ENCODE measurements at places on chromosomes 5 and 9.

DNA sequence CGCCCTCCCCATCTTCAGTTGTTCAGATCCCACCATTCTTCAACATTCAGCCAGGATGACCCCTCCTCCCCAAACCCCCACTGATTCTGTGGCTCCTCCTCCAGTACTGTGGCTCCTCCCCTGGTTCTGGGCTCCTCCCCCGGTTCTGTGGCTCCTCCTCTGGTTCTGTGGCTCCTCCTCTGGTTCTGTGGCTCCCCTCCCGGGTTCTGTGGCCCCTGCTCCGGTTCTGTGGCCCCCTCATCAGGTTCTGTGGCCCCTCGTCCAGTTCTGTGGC, 32.8 kb downstream of the C5orf15 start:
- DNase-seq = no peak

GRCh38 chr9:99183616-99184015, 38.1 kb downstream of the ALG2 start:
- no peak for DNase-seq

- no peak for DNase-seq
These were observed 12.8 kb downstream of the COL23A1 start for GRCh38 chr5:178577376-178577839.

GRCh38 chr9:127614961-127615360, 2.9 kb downstream of the STXBP1 start:
- DNase-seq = no peak

- DNase-seq = peak; percentile 60
These were observed 60.8 kb downstream of the WDR41 start for GRCh38 chr5:77431286-77431685.

DNA sequence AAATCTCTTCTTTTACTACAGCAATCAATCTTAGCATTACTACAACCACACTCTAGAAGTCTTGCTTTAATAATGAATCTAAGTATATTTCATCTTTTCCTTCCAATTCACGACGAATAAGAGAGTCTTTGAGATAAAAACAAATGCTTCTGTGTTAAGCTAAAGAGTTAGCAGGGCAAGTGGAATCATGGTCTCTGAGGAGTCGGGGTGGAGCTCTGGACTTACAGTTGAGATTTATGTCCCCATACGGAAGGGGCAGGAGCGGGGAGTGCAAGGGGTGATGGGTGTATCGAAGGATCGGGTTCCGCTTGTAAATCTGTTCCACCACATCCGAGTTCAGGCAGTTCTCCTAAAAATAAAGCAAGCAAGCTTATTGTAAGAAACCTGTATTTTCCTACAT, 59.0 kb upstream of the RETREG1 start:
- no peak for DNase-seq

- DNase-seq = peak; percentile 53
These were observed 29.3 kb upstream of the UHRF2 start for GRCh38 chr9:6383551-6384225.

GRCh38 chr5:173963182-173963838, 25.7 kb upstream of the C5orf47 start:
- peak; percentile 55 for DNase-seq

DNA sequence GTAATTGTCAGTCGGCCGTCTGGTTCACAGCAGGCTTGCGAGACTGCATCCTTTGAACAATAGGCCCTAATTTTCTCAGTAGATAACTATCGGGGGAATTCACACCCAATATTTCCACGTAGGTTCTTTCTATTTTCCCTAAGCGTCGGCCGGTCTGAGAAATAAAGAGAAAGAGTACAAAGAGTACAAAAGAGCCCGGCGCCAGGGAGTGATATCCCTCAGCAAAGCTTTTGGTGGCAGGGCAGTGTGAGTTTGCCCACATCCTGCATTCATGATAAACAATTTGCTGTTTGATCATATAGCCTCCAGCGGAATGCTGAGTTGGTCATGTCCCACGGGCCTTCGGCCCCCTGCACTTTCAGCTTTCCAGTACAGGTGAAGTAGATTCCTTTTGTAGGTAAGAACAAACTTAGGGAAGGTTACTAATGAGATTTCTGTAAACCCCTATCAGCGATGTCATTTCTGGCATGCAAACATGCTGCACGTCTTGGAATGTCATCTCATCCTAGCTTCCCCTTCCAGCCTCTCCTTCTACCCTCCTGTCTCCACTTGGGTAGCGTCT, 4.7 kb upstream of the PTGR1 start:
- no peak for DNase-seq

GRCh38 chr5:179599100-179599499, 24.4 kb downstream of the HNRNPH1 start:
- no peak for DNase-seq

- no peak for DNase-seq
These were observed 192.5 kb upstream of the ZNF462 start for GRCh38 chr9:106670418-106670817.

- DNase-seq = no peak
These were observed 73.6 kb upstream of the TGFBR1 start for GRCh38 chr9:99031319-99031718.

DNA sequence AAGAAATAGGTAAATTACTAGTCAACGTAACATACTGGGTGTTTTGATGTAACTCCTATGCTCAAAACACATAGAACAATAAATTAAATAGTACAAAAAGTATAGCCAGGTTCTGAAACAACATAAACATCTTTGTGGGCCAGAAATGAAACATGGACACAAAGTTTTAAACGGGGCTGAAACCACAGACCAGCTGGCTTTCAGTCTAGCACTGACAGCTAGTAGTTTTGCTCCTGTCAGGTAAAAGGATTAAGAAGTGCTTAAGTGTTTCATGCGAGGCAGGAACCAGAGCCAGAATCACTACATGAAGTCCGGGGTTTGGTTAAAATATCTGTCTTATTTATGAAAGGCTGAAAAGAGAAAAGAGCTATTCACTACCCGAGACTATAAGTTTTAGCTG, 19.5 kb downstream of the DCAF10 start:
- DNase-seq = no peak

DNA sequence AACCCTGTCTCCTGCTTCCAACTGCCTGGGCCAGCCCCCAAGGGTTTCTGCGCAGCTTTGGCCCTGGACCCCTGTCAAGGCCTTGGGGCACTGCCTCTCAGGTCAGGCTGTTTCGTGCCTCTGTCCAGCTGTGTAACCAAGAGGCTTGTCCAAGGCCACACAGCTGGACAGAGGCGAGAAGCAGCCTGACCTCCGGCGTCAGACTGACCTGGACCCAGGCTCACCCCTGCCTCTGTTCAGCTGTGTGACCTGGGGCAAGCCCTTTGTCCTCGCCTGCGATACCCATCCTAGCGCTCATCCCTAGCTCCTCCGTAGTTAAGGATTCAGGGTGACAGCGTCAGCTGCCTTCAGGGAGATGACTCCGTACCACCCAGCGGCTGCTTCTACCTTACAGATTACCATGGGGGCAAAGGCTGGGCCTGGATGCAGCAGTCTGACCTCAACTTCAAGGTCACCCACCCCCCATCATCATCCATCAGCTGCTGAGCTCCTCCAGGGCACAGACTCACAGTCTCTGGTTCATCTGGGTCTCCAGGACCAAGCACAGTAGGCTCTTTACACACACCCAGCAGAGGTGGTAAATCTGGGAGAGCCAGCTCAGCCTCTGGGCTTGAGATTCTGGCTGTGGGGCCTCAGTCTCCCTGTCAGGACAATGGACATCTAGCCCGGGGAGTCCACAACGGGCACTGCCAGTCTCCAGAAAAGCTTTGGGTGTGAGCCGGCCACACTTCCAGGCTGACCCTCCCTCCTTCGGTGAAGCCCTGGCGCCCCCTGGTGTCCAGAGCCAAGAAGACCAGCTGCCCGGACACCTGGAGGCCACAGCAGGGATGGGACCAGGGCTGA, 7.9 kb downstream of the AK1 start:
- peak; percentile 68 for DNase-seq

GRCh38 chr5:159010661-159011442, 88.9 kb downstream of the EBF1 start:
- peak; percentile 39 for DNase-seq

DNA sequence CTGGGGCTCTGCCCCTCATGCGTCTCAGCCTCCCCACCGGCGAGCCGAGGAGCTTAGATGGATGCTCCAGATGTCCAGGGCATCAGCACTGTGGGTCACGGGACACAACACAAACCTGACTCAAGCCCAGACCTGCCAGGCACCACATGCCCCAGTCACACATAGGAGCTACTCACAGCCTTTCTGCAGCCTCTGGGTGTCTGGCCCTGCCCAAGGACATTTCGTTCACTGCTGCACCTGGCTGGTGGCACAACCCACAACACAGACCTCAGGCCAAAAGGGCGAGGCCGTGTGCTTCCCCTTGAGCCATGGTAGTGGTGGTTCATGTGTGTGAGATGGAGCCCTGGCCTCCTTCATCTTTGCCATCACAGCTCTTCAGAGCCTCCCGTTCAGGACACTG, 89.6 kb upstream of the FCN2 start:
- no peak for DNase-seq

Data from fibroblast of skin of abdomen (primary cell).